ENCODE measurements at places on chromosomes 7 and 10. TPM values are rescaled to one million over a fixed set of nuclear protein-coding genes. Genes with fewer than 3 reads are reported as not detected.

DNA sequence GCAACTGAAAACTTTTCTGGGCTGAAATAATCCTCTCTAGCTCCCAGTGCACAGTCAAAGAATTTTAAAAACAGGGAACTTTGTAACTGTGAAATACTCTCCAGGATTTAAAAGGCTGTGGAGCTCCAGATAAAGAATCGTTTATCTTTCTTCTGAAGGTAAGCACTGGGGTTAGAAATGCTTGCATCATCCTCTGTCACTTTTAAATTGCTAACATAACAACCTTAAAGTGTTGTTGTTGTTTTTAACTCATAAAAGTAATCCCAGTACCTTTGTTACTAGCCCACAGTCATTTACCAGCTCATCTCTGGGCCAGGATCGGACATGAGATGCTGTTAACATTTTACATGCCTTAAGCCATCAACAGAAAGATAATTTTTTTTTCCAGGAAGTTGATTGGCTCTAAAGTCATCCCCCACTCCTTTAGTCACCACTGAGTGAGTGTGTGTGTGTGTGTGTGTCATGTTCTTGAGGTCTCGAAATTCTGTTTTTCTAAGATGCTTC is at the start of gene SLC39A12:
Gene SLC39A12 (plus strand): TSS at position 51 of the 504 bp plus-strand sequence. CDS start 1,359 bp downstream, outside the sequence.
- no peak for DNase-seq
- peaks cover 13% of the 10 kb centered on the region for H3K4me1 ChIP-seq
- no peak within 1 kb of the TSS for H3K27ac ChIP-seq
- H3K4me3 ChIP-seq, result no peak within 1 kb of the TSS

DNA sequence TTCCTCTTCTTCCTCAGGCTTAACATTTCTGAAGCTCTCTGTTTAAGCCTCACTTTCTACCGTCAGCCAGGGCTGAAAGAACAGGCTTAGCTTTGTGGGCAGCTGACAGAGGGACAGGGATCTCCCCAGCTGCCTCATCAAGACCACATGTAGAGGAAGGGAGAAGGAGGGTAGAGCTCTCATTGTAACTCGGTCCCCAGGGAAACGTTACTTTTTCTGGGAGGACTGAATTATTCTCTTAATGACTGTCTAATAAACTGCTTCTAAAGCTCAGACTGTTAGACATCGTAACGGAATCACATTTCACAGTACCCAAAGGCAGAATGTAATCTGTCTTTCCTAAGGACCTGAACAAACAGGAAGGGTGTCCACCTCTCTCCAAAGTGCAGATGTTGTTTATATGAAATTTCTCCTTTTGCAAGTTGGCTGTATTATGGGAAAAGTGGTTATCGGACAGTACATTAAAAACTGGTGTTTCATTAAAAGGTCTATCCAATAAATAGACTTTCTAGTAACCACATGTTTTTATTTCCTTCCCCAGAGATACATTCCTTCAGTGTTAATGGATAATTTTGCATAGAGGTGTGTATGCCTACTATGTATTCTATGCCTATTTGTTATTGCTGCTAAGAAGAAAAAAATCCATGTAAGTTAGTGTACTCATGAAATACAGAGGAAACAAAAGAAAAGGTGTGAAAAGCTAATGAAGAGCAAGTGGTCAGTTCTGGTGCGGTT is 144.2 kb downstream of the CTTNBP2 start:
- no peak for DNase-seq
- peaks cover 10% of the 10 kb centered on the region for H3K4me1 ChIP-seq
- H3K36me3 ChIP-seq, result no peaks in the 10 kb centered on the region
- H3K4me3 ChIP-seq, result no peak overlapping the region
- H3K27me3 ChIP-seq, result no peaks in the 10 kb centered on the region

DNA sequence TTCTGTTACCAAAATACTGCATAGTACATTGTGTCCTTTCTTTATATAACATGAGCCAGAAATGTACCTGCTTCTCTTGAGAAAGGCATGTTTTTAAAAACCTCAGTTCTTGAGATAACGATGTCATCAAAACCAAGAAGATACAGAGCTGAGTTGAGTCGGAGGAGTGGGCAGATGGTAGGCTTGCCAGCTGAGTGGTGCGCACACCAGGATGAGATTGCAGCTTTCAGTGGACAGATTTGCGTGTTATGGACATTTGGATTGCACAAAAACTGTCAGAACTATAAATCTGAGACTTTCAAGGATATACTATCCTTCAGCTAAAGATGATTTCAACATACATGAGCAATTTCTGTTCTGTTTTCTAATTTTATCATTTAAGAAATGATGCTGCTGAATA is 25.0 kb downstream of the PRKAR2B start:
- no peaks in the 10 kb centered on the region for H3K27me3 ChIP-seq
- H3K36me3 ChIP-seq, result no peaks in the 10 kb centered on the region
- DNase-seq, result no peak
- H3K4me3 ChIP-seq, result no peak overlapping the region
- H3K27ac ChIP-seq, result no peak overlapping the region

DNA sequence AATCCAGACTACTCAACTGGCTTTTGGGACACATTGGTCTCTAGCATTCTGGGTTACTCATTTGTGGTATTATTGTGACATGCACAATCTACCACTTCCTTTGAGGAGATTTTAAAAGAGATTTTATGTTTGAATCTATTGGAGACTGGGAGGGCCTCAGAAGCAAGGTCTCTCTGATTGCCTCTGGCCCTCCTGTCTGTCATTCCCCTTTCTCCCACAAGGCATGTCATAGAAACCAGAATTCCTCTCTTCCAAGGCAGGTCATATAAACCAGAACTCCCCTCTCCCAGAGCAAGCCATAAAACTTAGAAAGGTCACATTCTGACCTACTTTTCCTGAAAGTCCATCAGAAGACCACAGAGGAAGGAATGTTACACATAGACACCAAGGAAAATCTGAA is 777.7 kb downstream of the PHTF2 start:
- H3K4me1 ChIP-seq, result no peaks in the 10 kb centered on the region
- H3K4me3 ChIP-seq, result no peak overlapping the region

GRCh38 chr7:90689260-90689659 is 93.1 kb downstream of the CDK14 start:
- no peaks in the 10 kb centered on the region for H3K27me3 ChIP-seq
- peaks cover 66% of the 10 kb centered on the region for H3K4me1 ChIP-seq
- no peak overlapping the region for H3K4me3 ChIP-seq
- DNase-seq, result no peak
- no peak overlapping the region for H3K27ac ChIP-seq
- no peaks in the 10 kb centered on the region for H3K36me3 ChIP-seq

GRCh38 chr7:27169658-27170425 is 4.3 kb downstream of the HOXA10 start:
- peaks cover 65% of the 10 kb centered on the region for H3K27me3 ChIP-seq
- no peak overlapping the region for H3K4me3 ChIP-seq
- no peak overlapping the region for H3K27ac ChIP-seq
- peaks cover 14% of the 10 kb centered on the region for H3K4me1 ChIP-seq
- H3K36me3 ChIP-seq, result peaks cover 6% of the 10 kb centered on the region

GRCh38 chr10:81116990-81117389 is 579.3 kb downstream of the SH2D4B start:
- peaks cover 2% of the 10 kb centered on the region for H3K27me3 ChIP-seq
- DNase-seq, result no peak
- no peak overlapping the region for H3K4me3 ChIP-seq
- no peak overlapping the region for H3K27ac ChIP-seq
- no peaks in the 10 kb centered on the region for H3K4me1 ChIP-seq

- H3K4me1 ChIP-seq, result peaks cover 9% of the 10 kb centered on the region
- no peaks in the 10 kb centered on the region for H3K36me3 ChIP-seq
- no peak overlapping the region for H3K27ac ChIP-seq
Measured at GRCh38 chr10:75074711-75075445, 36.6 kb upstream of the SAMD8 start.

DNA sequence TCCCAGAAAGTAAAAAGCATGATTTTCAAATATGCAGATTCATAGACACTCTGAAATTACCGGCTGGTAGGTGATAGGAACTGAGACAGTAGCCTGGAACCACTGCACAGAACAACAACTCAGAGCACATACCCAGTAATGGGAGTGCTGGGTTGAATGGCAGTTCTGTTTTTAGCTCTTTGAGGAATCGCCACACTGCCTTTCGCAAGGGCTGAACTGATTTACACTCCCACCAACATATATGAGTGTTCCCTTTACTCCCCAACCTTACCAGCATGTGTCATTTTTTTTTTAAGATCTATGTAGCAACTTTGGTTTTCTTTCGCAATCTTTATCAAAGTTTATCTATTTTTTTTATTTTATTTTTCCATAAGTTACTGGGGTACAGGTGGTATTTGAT is 358.8 kb downstream of the CALN1 start:
- H3K4me1 ChIP-seq, result no peaks in the 10 kb centered on the region
- no peak for DNase-seq
- H3K27ac ChIP-seq, result no peak overlapping the region
- H3K4me3 ChIP-seq, result no peak overlapping the region
- no peaks in the 10 kb centered on the region for H3K36me3 ChIP-seq

DNA sequence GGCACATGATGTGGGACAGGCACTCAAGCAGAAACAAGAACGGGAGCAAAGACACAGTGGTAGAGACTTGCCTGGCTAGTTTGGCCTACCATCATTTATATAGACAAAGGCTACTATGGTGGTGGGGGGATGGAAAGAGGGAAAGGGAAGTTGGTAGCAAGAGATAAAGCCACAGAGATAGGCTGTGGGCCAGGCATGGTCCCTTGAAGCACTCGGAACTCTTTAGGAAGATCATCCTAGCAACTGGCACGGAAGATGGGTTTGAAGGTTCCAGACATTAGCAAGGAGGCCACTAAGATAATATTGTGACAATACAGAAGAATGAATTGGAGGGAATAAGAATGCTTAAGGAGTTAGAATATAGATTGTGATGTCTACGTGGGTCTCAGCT is 319.6 kb downstream of the ELMO1 start:
- no peaks in the 10 kb centered on the region for H3K27me3 ChIP-seq
- no peak overlapping the region for H3K27ac ChIP-seq
- H3K4me1 ChIP-seq, result no peaks in the 10 kb centered on the region
- DNase-seq, result no peak
- H3K36me3 ChIP-seq, result peaks cover 2% of the 10 kb centered on the region

Gene ACTR3C
- total RNA-seq, result not detected

Gene PCDH15
- total RNA-seq, result 0.12 TPM

Gene EDRF1
- total RNA-seq, result 21.8 TPM

Gene NPY
- total RNA-seq, result not detected

Gene GLI3
- total RNA-seq, result 11.7 TPM

Measured in chondrocyte (in vitro differentiated cells).